GM12892 (cell line): ENCODE measurements at places on chromosomes 4 and X.

DNA sequence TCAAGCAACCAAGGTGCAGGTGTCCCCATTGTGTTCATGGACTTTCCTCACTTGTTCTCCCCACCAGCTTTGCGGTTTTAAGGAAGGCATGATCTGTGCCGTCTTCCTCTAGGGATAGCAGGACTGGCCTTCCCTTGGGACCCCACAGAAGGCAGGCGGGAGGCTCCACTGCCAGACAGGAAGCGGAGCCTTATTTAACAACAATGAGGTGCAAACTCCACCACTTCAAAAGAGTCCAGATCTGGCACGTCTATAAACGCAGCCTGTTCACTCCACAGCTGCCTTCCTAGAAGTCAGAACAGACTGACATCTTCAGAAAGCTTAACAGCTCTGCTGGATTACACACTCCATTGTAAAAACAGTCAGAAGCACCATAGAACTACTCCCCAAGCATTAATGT, 1.7 kb upstream of the GPR143 start:
- DNase-seq: no peak

GRCh38 chr4:173516621-173517524, 13.2 kb downstream of the HAND2 start:
- no peak for DNase-seq

DNA sequence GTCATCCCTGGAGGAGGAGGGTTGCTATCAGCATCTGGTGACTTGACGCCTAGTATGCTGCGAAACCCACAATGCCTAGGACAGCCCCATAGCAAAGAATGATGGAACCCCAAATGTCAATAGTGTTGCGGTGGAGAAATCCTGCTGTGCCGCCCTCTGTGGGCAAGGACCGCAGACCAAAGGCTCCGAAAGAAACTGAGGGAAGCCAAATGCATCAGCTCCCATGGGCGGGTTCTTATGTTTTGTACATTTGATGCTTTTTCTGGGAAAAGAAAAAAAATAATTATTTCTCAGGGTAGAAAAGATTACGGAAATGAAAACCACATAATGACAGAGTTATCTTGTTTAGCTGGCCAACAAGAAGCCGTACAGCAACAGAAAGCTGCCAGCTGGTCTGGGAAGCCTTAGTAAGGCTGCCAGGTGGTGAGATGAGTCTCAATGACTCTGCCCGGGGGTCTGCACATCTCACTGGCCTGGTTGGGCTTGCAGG, 95.0 kb upstream of the TBL1X start:
- DNase-seq: no peak

DNA sequence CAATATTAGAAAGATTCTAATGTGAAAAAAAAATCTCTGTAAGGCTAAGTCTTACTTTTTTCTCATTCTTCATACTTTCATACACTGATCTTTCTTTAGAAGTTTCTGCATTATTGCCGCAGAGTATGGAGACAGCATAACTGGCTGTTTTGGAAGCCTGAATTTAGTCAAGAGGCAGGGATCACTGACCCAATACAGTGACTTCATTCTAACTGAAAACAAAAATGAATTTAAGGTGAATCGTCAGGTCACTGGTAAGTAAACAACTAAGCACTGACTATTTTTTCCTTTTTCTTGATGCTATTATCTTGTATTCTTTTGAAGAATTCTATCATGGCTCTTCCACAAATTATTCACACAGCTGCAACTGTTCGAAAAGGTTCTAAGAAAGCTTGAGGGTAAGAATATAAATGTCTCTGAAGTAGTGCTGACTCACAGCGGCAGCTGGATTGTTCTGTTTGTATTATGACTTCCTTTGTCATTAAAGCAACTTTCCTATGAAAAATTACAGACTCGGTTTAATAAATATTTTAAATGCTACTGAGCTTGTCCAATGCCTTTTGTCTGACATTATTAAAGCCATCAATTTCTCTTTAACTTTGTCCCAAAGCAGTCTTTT, 609.3 kb downstream of the FSTL5 start:
- DNase-seq: no peak

GRCh38 chrX:124208660-124209059, 123.8 kb upstream of the TEX13D start:
- no peak for DNase-seq

- DNase-seq: no peak
These were observed 73.5 kb upstream of the CAMK2D start for GRCh38 chr4:113835005-113835404.

- peak; percentile 31 for DNase-seq
These were observed 511 bp downstream of the PPM1K start for GRCh38 chr4:88283661-88284438.

- DNase-seq: no peak
These were observed 81.5 kb upstream of the BMP3 start for GRCh38 chr4:80948995-80949394.

- no peak for DNase-seq
These were observed 10.0 kb upstream of the SPP1 start for GRCh38 chr4:87965501-87965975.

GRCh38 chrX:65671966-65672365, 4.5 kb downstream of the MSN start:
- no peak for DNase-seq

- no peak for DNase-seq
These were observed 46.0 kb downstream of the USP38 start for GRCh38 chr4:143230683-143231082.

GRCh38 chr4:111475001-111475400, 670.3 kb upstream of the FAM241A start:
- no peak for DNase-seq
